ENCODE measurements at places on chromosomes 3 and 15.

DNA sequence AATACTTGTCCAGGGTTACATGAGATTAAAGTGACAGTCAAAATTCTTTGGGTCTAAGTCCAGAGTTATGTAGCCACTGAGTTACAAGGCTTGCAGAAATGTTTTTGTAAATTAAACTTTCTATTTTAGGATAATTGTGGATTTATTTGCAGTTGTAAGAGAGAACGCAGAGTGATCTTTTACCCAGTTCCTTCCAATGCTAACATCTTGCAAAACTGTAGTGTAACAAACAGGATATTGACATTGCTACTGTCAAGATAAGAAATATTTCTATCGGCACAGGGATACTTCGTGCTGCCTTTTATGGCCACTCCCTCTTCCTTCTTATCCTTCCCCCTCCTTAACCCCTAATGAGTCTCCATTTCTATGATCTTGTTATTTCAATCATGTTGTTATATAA is 1022.9 kb downstream of the MCTP2 start:
- DNase-seq: no peak

- no peak for DNase-seq
Observed at GRCh38 chr3:184789314-184789998, 22.5 kb upstream of the VPS8 start.

- no peak for DNase-seq
Observed at GRCh38 chr3:159482241-159482993, 506.2 kb upstream of the IL12A start.

DNA sequence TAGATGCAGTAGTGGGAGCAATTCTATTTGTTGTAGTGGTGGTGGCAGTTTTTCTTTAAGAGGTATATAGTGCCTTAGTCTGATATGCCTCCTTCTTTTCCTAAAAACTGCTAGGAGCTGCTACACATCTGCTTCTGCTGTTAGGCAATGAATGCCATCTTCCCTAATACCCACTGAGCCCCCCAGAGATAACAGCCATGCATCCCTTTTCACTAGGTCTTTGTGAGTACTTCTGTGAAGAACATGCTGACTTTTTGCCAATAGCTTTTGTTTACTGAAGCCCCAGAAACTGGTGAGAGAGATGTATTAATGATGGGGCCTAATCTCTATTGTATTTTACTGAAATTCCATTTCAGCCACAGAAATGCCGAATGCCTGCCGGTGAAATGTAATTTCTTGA is 92.6 kb upstream of the CHL1 start:
- DNase-seq: no peak

- DNase-seq: peak; percentile 15
Observed at GRCh38 chr3:99751649-99752048, 66.0 kb upstream of the CMSS1 start.

GRCh38 chr15:99436542-99437314 is 129.1 kb upstream of the MEF2A start:
- DNase-seq: no peak

DNA sequence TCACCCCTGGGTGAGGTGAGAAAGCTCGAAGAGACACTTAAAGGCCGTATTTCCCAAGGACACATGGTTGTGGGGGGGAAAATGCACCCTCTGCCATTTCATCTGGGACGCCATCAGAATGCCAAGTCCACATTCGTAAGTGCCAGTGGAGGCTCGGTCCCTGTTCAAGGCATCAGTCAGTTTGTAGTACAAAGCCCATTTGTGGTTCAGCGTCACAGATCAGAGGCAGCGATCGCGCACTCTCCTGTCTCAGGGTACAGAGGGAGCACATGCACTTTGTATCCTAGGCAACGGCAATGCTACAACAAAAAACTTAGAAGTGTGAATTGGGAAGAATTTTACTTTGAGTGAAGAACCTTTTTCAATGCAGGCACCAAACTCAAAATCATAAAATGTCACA is 27.2 kb downstream of the SEMA6D start:
- DNase-seq: no peak

DNA sequence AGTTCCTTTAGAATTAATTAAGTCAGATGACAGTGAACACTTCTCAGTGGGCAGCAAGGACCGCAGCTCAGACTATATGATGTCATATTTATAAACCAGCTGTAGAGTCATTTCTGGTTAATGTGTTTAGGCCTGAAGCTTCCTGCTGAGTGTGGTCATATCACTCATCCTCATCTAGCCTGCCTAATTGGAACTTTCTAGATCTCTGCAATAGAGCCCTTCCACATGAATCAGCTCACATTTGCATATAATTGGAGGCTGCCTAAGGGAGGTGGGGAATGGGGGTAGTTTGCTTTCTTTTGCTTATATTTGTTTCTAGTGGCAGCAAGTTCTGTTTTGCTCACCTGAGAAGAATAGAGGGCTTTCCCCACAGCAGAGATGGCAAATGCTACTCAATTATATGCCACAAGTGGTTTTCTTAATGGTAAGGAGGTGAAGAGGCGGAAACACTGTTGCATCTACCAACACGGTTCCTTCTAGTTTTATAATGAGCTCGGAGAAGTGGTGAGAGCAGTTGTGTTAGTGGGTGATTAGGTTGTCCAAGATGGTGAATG is 148.1 kb downstream of the KLHL25 start:
- DNase-seq: no peak

- DNase-seq: no peak
Observed at GRCh38 chr3:178895178-178895789, 176.3 kb downstream of the ZMAT3 start.

DNA sequence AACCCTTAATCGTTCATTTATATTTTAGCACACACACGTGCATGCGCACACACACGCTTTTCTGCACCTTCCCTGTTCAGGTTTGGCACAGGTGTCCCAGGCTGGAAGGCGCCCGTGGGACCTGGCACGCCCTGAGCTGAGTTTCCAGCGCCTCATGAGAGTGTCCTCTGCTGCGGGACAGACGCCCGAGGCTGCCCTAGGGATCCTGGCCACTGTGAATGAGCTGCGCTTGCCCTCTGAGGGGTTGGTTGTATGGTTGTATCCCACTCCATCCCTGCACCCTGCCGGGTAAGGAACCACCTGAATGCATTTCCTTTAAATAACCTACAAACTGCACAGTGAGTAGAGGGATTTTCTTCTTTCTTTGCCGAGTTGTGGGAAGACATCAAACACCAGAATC is 12.2 kb upstream of the MEX3B start:
- no peak for DNase-seq

- no peak for DNase-seq
Observed at GRCh38 chr3:179081885-179082284, 10.3 kb upstream of the ZMAT3 start.

GRCh38 chr3:132079147-132079546 is 44.3 kb upstream of the CPNE4 start:
- no peak for DNase-seq

GRCh38 chr3:179613807-179614206 is 9.2 kb downstream of the NDUFB5 start:
- peak; percentile 67 for DNase-seq

GRCh38 chr15:84782346-84782745 is 34.0 kb downstream of the ZNF592 start:
- DNase-seq: no peak

DNA sequence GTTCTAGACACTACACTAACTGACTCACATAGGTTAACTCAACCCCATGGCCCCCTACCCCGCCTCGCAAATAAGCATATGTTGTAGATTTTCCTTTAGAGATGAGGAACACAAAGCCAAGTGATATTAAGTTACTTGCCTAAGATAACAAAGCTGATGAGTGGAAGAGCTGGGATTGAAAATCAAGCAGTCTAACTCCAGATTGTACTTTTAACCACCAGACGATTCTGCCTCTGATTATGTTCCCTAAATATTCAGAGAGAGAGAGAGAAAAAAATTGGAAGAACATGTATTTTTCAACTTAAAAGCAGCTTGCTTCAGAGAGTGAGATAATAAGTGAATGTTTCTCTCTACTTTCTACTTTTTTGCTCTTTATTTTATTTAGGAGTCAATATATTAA is 66.9 kb upstream of the THBS1 start:
- DNase-seq: no peak

- no peak for DNase-seq
Observed at GRCh38 chr3:42686832-42687650, 1.7 kb downstream of the KLHL40 start.

- no peak for DNase-seq
Observed at GRCh38 chr3:149153402-149153801, 24.0 kb downstream of the HPS3 start.

- no peak for DNase-seq
Observed at GRCh38 chr15:90637693-90638092, 79.5 kb upstream of the BLM start.

- no peak for DNase-seq
Observed at GRCh38 chr15:66919421-66919820, 146.0 kb upstream of the SMAD3 start.

- peak; percentile 68 for DNase-seq
Observed at GRCh38 chr15:64443747-64444621, 16.4 kb upstream of the ZNF609 start.

GRCh38 chr15:25244731-25245585 is 193.9 kb downstream of the UBE3A start:
- no peak for DNase-seq

GRCh38 chr3:48422681-48423080 is 7.2 kb downstream of the PLXNB1 start:
- no peak for DNase-seq

DNA sequence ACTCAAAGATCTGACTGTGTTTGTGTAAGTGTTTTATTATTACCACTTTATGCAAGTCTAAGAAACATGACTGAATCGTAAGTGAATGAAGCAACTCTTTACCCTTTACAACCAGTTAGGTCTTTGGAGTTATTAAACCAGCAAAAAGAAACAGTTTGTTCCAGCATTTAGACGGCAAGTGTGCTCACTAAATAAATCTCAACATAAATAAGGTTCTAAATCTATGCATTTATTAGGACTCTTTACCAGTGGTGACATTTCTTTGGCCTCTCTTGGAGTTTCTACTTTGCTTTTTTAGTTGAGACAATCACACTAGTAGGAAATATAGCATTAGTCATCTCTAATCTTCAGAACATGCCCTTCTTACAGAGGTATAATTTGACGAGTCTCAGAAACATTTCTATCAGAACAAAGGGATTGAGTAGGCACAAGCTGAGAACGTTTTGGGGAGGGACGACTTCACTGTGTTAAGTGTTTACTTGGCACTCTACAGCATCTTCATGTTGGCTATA is 739.9 kb upstream of the NR2F2 start:
- no peak for DNase-seq

GRCh38 chr3:12796171-12797123 is at the start of gene CAND2:
CAND2 (plus strand) TSS chr3:12796680; CDS start chr3:12796721, 41 bp downstream.
- DNase-seq: peak; percentile 40

DNA sequence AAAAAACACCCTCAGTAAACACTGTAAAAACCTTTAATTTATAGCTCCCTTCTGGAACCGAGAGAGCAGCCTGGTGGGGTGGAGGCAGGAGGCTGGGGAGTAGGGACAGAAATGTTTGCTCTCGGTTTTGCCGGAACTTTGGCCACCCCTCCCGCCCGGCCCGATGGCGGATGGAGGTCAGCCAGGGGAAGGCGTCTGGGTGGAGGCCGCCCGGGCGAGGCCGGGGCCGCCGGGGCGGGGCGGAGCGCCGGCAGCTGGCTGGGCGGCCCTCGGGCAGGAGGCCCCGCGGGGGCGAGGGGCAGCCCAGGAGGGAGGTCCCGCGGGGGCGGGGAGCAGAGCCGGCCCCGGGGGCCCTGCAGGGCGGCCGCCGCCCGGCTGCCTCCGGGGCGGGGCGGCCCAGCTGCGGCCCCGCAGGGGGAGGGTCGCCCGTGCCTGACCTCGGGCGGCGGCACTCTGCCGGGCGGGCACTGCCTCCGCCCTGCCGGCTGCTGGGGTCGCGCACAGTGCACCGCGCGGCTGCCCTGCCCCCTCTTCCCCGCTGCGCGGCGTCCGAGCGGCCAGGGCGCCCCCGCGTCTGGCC is 829 bp upstream of the SKIL start:
- peak; percentile 75 for DNase-seq

DNA sequence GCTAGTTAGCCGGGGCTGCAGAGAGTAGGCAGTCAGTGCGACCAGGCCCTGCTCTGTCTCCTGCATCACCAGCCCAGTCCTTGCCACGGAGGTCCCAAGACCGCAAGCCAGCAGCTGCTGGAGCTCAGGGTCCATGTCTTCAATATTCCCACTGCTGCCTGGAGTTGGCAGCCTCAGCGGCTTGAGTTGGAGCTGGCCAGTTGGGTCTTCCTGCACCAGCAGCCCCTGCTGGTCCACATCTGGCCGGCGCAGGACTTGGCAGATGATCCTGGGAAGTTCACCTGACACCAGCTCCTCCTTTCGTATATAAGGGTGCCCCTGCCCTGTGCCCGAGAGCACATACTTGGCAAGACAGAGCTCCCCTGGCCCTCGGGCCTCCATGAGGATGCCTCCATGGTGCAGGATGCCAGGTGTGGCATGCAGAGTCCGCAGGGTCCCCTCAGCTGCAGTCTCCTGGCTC is 5.7 kb downstream of the XIRP1 start:
- no peak for DNase-seq

- no peak for DNase-seq
Observed at GRCh38 chr3:168574455-168575158, 478.9 kb upstream of the GOLIM4 start.

DNA sequence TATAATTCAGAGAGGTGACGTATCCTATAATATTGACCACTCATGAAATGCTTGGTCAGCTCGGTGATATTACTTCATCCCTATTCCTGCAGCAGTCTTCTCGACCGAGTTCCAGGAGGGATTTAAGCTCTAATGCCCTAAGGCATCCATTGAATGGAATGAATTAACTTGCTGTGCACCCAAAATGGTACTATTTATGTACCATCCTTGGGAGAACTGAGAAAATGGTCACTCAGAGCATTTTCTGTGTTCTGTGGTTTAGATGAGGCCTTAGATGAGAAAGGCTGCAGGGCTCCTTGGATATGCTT is 638 bp downstream of the BLOC1S6 start:
- no peak for DNase-seq

GRCh38 chr15:70387993-70388392 is 290.3 kb upstream of the TLE3 start:
- no peak for DNase-seq

DNA sequence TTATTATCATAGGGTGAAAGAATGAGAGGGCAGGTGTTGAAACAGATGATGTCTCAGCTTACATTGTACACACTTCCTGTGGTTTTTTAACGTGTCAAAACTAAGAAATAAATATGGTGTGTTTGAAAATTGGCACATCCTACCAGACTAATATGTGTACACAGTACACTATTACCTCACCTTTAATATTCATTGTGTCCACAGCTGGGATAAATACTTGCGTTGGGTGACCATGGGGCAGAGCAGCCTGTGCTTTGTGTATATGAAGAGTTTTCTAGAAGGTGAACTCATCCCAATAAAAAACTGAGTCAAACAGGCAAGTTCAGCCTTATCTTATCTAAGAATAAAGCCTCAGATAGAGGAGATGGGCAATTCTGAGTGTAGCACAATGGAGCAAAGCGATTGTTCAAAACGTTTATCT is 17.3 kb downstream of the SUCNR1 start:
- DNase-seq: no peak

- no peak for DNase-seq
Observed at GRCh38 chr3:66418475-66418931, 82.3 kb downstream of the LRIG1 start.

DNA sequence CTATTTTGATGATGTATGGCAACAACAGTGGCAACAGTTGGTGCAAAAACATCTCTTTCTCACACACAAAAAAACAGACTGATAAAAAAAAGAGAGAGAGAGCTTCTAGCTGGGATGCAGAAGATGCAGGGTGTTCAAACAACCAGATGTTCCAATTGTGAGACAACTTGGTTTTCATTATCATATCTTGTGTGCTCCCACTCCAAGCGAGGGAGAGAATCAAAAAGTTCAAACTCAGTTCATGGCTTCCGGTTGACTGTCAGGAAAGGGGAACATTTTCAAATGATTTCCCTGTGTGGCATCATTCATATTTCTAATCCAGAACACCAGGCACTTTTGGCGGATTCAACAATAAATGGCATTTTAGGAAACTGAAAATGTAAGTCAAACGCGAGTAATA is 72.1 kb downstream of the RSL24D1 start:
- no peak for DNase-seq

Measured in hepatic stellate cell (primary cell).